Skin of body (tissue), 3 donors: ENCODE measurements at places on chromosomes 7 and 10. TPM values are rescaled to one million over a fixed set of nuclear protein-coding genes. Genes with fewer than 3 reads are reported as not detected.

GRCh38 chr10:62705789-62706188 lies 98.7 kb upstream of the ADO start:
- DNase-seq: no peak

DNA sequence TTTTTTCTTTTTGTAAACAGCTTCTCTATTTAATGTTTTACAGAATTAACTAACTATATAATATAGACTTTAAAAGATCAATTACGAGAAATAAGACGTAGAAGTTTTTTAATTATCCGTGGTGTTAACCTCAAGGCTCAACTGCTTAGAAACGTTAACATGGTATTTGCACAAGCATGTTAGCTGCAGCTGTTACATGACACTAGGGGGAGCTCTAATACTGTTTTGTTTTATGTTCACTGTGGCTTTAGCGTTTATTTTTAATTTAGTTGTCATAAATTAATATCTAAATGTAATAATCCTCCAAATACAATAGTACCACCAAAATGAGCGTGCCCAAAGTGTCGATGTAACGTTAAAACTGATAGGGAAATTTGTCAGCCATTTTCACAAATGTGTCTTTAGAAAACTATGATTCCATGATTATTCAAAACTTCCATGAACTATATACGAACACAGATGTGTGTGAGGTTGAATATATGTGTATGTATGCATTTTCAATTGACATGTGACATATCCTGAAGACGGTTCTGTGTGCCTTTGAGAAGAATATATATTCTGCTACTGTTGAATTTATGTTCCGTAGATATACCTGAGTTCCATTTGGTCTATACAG lies 828.8 kb upstream of the MBL2 start:
- peak; percentile 17 for DNase-seq

GRCh38 chr10:45006276-45007030 lies 5.7 kb downstream of the ZNF22 start:
- DNase-seq: no peak

DNA sequence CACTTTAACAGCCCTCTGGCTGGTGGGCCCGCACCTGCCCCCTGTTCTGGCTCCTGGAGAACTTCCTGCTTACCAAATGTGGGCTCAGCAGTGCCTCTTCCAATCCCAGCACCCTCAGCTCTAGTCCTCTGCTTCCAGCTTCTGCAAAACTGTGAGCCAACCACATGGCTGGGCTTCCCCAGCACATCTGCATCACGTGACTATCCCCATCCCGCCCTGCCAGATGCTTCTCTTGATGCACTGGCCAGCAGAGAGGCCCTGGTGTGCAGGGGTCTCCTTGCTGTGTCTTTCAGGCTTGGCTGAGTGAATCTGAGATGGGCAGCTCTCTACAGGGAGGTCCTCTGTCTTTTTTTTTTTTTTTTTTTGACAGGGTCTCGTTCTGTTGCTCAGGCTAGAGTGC lies 43.8 kb upstream of the DMBT1 start:
- DNase-seq: no peak

Gene IL6
- 0.30 TPM for total RNA-seq

DNA sequence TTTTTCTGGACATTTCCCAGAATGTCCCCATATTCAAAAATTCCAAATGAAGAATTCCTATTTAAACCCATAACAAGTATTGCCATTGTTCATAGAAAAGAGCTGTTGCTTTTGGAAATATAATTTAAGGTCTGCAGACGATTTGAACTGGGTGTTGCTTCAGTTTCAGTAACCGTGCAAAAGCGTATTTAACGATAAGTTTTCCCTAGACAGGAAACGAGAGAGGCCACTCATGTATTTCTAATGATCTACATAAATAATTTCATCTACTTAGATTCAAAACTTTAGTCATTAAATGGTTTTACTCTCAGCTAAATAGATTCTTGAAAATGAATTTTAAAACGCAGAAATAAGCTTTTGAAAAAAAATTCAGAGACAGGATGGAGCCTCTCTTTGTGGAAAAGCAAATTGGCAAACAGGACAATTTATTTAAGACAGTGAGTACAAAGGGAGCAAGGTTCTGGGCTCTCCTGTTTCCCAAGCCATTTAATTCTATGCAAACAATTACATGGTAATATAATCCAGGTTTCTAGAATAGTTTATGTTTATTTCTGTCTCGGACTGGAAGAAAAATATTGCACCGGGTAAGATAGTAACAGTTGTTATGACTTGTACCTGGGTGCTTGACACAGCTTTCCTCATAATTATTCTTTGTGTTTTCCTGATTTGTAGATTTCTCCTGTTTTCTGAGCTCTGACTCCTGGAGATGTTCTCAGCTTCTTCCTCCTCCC lies 263.0 kb downstream of the BAMBI start:
- no peak for DNase-seq
